ENCODE measurements at places on chromosomes 5 and 9.

DNA sequence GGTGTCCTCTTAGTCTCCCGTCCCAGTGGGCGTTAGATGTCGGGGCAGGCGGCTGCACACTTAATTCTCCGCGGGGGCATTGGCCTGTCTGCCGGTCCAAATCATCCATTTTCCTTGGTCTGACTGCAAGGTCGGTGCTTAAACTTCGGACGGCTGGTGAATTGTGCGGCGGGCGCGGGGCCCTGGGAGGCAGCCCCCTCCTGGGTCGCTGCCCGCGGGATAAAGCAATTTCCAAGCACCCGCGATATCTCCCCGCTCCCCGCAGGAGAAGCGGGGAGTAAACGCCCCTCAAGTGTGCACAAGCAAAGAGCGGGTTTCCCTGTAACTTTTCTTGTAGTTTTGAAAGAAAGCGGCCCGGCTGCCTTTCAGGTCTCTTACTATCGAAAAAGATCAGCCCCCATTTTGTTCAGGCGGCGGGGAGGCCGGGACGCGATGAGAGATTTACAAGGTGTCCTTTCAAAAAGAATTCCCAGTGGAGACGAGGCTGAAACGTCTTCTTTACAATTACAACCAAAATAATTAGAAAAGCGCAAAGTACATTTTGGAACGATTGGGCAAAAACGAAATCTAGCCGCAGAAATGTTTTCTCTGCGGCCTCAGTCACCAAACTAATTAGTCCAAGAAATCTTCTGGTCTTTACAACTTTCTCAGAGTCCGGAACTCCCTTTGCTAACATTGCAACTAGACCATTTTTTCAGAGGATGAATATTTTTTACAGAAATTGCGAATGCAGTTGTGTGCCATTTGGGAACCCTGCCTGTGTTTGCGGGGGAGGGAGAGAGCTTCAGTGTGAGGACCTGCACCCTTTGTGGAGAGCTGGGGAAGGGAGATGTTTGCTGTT, 1.8 kb downstream of the IRX1 start:
- DNase-seq, result no peak

DNA sequence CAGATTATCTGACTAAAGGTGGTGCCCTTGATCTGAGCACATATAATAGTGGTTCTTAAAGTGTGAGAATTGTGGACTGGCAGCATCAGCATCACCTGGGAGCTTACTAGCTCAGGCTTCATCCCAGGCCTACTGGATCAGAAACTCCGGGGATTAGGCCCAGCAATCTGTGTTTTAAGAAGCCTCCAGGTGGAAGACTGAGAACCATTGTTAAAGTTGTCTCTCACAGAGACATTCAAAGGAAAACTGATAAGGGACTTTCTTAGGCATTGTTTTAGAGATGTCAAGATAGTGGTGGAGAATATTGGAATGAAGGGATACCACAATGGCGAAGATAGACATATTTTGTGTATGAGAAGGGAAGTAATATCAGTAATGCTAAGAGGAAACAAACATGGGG, 59.5 kb downstream of the STX17 start:
- no peak for DNase-seq

- DNase-seq, result no peak
These were observed 155.0 kb upstream of the MVB12B start for GRCh38 chr9:126171641-126172040.

- no peak for DNase-seq
These were observed 63.6 kb downstream of the TMEM174 start for GRCh38 chr5:73236541-73237128.

- DNase-seq, result no peak
These were observed 68.2 kb upstream of the TNFAIP8 start for GRCh38 chr5:119287547-119288111.

- DNase-seq, result no peak
These were observed 64.6 kb downstream of the WNK2 start for GRCh38 chr9:93248386-93249040.

DNA sequence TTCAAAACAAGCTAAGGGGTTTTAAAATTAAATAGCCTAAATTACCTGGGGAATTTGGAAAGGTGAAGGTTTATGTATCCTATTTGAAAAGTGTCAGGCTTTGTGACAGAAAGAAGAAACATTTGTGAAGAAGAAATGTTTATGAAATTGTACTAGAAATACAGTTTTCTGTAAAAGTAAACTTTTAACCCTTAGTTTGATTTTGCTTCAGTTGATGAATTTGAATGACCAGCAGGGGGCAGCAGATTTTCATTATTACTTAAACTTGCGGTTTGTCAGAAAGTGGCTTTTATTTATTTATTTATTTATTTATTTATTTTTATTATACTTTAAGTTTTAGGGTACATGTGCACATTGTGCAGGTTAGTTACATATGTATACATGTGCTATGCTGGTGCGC, 58.1 kb downstream of the NNT start:
- DNase-seq, result peak; percentile 32

DNA sequence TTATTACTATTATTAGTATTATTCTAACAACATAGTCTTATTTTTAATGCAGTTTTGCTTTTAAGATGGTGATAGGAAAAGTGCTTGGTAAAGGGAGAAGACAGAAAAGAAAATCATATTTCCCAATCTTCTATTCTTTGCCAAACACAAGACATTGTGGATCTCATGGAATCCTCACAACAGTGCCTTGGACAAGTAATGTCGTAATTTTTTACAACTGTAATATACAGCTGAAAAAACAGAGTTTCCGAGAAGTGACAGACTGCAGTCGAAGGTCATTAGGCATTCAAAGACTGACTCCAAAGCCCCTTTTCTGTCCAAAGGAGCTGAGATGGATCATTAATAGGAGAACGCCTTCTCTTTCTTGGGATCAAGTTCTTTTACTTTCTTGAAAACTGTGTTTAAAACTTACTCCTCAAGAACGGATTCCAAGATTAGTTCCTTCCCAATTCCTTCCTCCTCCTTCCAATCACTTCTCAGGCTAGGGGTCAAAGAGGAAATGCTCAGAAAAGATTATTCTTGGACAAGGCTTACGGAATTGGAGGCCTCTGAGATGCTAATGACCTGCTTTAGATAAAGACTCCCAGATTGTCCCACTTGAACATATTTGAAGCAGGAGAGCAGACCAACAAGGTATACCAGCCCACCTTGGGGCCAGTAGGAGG, 24.3 kb upstream of the TRIM32 start:
- DNase-seq, result no peak

- peak; percentile 57 for DNase-seq
These were observed 27.2 kb downstream of the ARHGAP26 start for GRCh38 chr5:142797420-142797819.

GRCh38 chr5:116084287-116084691, 536 bp upstream of the COMMD10 start:
- no peak for DNase-seq

DNA sequence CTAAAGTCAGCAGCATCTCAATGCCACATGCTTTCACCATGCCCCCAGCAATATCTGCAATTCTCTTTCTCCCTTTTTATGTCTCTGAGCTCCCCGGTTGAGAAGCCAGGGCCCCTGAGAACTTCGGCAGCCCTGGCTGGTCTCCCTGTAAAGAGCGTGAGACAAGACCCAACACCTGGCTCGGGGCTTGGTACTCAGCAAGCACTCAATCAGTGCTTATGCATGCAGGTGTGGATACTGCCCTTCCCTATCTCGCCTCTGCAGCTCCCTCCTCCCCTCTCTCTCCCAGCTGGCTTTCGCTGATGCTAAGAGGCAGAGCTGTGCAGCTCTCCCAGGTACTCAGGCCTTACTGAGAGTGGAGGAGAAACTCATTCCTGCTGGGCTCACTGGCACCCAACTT, 41.7 kb upstream of the AKNA start:
- no peak for DNase-seq

- no peak for DNase-seq
These were observed 23.1 kb downstream of the SPTAN1 start for GRCh38 chr9:128575469-128575868.

- no peak for DNase-seq
These were observed 141.4 kb downstream of the TRIO start for GRCh38 chr5:14284392-14285148.

DNA sequence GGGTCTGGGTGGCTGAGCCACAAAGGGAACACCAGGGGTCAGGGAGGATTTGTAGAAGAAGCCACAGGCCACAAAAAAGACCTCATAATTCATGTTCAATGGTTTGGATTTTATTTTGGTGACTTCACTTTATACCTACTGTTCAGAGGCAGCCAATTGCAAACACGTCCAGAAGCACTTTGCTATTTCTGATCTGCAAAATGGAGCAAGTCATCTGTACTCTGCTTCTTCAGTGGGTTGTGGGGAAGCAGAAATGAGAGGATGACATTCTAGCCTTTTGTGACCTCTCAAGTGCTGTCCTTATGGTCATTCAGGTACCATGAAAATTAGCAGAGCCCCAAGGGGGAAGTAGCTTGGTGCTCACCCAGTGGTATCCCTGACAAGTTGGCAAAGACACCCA, 2.5 kb upstream of the KCNIP1 start:
- no peak for DNase-seq

- DNase-seq, result peak; percentile 23
These were observed 607 bp upstream of the HNRNPAB start for GRCh38 chr5:178203670-178204181.

- DNase-seq, result no peak
These were observed 1.1 kb downstream of the GSN start for GRCh38 chr9:121268851-121269641.

GRCh38 chr9:13487936-13488335, 208.4 kb upstream of the MPDZ start:
- no peak for DNase-seq

All from MM.1S (cell line).